ENCODE measurements at places on chromosomes 1 and 21.
A peak's percentile ranks its signal among the peaks of the same experiment; 100 is the strongest.

GRCh38 chr1:9576903-9577302, 11.8 kb upstream of the TMEM201 start:
- no peak for DNase-seq

DNA sequence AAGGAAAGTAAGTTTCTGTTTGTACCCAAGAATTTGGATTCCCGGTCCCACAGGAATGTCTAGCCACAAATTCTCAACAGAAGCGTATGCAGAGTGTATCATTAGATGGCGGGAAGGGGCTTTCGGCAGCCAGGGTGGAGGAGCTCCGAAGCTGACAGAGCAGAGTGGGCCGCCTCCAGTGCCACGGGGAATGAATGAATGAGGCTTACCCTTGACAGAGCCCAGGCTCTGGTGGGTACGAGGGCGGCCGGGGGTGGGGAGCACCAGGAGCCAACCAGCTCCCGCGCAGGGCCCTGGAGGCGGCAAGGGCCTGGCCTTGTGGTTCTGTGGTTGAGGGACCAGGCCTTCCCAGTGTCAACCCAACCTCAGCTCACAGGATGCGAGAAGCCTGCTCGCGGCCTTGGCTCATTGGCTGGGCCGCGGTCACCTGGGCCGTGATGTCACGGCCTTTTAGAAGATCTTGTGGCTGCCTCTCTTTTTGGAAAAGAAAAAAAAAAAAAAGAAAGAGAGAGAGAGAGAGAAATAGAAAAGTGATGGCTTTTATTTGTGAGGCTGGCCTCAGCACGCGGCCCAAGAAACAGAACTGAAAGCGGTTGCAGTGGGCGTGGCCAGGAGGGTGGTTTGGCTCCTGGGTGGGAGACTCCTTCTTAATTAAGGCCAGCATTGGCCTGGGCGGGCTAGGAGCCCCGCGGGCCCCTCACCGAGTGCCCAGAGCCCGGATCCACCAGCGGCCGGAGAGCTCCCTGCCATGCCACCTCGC, 34.9 kb upstream of the RUNX3 start:
- peak; percentile 99 for DNase-seq

- DNase-seq: peak; percentile 64
Observed at GRCh38 chr1:24641646-24642151, 1.4 kb upstream of the SRRM1 start.

DNA sequence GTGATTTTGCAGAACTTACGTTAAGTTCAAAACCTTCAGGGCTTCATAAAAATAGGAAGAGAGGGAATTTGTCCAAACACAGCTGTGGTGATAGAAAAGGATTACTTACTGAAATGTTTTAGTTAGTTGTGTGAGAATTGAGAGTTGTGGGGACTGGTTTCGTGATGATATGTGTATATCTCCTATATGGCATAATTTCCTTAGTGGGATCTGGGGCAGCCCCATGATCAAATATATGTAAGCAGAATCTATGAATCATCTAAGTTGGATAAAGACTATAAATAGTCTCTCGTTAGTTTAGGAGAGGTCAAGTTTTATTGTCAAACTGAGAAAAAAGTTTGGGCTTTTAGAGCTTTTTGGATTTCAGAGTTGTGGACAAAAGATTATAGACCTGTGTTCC, 14.9 kb downstream of the MTR start:
- DNase-seq: no peak

GRCh38 chr1:234887016-234887900, 241.4 kb downstream of the TOMM20 start:
- DNase-seq: no peak

DNA sequence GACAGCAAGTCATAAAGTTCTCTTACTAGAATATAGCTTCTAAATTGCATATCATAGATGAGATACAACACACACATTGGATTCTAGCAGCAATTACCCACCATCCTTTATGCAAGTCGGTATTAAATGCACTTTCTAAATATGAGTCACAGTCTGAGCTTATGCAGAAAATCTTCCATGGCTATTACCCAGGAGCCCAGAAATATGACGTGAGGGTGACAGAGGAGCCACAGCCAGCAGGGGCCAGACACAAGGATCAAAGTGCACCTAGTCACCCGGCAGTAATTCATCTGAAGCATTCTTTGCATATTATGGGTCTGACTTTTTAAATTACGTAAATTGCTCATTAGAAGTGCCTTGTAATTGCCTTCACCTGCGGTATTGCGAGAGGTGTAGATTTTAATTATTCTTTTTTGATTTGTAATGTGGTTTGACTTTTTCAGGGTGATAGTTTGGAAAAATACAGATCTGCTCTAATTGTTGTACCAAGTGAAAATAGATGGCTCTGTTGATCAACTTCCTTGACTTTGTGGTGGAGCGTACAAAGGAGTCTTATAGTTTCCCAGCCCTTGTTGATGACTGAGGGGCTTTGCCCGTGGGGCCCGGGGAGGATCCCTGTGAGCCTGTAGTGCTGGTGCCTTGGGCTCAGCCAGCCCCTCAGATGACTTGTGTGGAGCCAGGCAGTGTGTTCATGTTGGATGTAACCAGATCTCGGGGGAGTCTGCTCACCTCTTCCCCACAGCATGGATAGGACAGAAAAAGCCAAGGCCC, 470.0 kb upstream of the VAMP3 start:
- DNase-seq: no peak

DNA sequence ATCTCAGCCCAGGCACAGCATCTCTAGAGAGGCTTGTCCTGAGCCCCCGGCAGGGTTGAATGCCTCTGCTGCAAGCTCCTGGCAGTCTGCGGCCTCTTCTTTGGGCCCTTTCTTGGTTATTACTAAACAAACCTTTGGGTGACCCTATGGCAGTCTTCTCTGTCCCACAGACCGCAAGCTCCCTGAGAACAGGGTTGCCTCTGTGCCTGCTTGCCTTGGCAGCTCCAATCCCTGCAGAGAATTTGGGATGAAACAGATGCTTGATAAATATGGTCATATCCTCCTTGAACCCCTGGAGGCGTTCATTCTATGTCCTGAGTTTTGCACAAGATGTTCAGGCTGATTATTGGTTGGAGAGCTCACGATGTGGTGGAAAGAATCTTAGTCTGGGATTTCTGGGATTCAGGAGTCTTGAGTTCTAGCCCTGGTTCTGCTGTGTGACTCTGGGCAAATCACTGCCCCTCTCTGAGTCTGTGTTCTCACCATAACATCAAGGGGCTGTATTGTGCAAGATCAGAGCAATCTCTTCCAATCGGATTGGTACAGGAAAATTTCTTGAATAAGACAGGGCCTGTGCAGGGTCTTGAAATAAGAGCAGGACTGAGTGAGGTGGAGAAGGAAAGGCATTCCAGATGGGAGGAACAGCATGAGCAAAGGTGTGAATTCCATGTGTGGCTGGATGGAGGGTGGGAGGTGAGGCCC, 49.6 kb downstream of the EDN2 start:
- DNase-seq: no peak

All from MV-4-11 (cell line).